EL (cell line): ENCODE measurements at places on chromosomes 12 and 14.
A peak's percentile ranks its signal among the peaks of the same experiment; 100 is the strongest.

DNA sequence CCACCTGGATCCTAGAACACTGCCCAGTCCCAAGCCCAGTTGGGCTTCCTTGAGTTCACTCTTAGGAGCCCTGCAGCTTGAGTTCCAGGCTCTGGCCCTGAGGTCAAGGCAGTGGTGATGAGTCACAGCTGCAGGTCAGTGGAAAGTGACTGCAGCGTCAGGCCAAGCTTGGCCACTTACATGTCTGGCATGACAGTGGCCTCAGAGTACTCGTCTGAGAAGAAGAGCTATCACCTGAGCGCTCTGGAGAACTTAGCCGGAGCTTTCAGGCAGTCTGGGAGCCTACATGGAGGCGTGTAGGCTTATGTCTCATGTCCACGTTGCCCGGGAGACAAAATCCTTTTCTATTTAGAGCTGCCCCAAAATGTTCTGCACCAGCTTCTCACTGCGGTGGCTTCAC is 75.6 kb downstream of the ARL6IP4 start:
- peak; percentile 49 for DNase-seq

GRCh38 chr14:95527387-95528002 is 7.4 kb upstream of the GLRX5 start:
- DNase-seq: peak; percentile 79

DNA sequence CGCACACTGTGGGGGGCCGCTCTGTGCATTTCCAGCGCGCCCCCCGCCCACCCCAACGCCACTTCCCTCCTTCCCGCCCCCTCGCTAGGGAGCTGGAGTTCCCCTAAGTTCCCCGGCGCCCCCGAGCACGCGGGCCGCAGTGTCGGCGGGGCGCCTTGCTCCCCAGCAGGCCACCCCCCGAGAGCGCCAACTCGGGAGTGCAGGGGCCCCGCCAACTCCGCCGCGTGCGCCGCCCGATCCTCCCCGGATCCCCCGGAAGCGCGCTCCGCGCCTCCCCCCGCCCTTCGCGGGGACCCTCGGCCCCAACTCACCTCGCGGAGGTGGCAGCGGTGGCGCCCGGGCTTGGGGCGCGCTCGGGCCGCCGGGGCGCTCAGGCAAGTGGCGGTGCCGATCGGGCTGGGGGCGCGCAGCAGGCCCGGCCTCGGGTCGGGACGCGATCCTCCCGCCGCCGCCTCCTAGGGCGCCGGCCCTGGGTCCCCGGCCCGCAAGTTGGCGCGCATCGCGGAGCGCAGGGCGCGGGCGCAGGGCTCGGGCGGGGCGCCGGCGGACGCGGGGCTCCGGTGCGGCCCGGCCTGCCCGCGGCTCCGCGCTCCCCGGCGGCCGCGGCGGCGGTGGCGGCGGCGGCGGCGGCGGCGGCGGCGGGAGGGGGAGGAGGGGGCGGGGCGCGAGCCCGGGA is at the start of gene NCOR2:
Gene NCOR2 (minus strand): TSS at position 616 of the 676 bp plus-strand sequence. CDS start 72,361 bp downstream, outside the sequence.
- peak; percentile 42 for DNase-seq

DNA sequence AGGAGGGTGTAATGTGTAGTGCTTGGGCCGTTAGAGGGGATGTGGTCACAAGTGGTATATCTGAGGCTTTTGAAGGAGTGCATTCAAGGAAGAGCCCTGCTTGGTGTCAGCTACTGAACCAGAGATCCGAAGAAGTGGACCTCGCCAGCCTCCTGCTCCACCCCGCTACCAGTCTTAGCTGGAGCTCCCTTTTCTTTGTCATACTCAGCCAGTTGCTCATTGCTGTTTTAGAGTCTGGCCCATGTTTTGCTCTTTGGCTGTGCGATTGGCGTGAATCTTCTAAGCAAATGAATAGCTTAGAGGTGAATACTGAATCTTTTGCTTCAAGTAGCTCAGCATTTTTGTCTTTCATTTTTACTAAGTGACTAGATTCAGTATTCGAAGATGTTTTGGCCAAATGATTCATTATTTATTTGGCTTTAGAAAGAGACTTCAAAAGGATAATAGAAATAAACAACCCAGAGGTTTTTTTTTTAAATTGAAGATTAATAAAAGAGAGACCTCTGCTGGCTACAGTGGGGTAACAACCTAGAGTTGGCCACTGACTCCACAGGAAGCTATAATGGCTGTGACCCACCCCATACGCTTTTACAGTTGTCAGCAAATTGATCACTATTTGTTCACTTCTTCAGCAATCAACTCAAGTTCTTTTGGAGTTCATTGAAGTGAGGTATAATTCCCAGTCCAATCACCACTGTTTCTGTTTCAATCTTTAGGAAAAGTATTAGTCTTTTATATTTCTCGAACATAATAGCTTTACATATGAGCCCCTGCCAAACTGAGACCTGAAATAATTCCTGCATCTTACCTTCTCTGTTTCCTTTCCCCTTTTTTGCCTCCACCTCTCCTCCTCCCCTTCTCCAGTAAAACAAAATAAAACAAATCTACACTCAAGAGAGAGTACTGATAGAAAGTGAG is 19.9 kb downstream of the CDKN1B start:
- DNase-seq: peak; percentile 85

GRCh38 chr14:43207189-43207588 is 1299.9 kb downstream of the FSCB start:
- DNase-seq: no peak

- DNase-seq: no peak
These were observed 762.9 kb downstream of the C12orf50 start for GRCh38 chr12:87266305-87266704.

DNA sequence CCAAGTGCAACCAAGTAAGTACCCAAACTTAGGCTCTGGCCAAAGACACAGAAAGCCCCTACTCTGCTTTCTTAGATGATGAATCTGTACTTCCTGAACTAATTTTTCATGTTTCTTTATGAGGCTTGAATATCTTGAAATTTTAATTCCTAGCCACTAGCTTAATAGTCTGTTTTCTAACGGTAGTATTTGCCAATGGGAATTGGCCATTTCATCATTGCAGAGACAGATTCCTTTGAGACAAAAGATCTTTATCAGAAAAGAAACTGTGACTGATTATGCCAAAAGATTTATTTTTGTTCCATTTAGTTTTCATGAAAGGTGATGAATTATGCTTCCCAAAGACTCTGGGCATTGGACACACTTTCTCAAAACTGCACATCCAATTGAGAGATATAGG is 48.7 kb downstream of the DAD1 start:
- DNase-seq: no peak

- DNase-seq: peak; percentile 96
These were observed 11.7 kb upstream of the FBXL14 start for GRCh38 chr12:1606021-1606622.

- no peak for DNase-seq
These were observed 13.4 kb upstream of the IFI27 start for GRCh38 chr14:94097091-94097490.

DNA sequence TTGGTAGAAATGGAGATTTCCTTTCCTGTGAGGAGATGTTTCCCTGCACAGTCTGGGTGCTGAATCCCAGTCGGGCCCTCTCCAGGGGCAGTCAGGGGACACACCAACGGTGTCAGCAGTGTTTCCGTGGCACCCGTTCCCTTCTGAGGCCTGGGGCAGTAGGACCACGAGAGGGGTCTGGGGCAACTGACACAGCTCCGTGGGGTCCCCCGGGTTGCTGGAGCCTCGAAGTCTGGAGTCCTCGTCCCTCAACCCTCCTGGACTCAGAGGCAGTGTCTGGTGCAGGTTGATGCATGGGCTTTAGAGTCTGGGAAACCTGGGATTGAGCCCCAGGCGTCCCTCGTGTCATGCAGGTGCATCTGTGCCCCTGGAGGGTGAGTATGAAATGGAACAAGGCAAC is 327.3 kb downstream of the ADGRD1 start:
- no peak for DNase-seq

DNA sequence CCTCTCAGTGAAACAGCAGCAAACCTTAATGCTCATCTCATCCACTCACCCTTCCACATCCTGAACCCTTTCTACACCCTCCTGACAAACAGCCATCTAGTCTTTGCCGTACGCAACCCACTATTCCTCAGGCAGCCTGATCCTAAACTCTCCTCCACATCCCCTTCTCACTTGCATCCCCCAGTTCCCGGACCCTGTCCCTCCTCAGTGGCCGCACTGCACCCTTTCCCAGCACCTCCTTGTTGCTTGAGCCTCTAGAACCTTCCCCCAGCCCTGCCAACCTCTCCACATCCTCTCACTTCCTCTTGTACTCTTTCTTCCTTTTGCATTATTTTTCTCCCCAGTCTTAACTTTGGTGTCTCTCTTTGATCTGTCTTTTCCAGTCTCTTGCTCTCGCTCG is 42.9 kb downstream of the IQSEC3 start:
- DNase-seq: no peak

DNA sequence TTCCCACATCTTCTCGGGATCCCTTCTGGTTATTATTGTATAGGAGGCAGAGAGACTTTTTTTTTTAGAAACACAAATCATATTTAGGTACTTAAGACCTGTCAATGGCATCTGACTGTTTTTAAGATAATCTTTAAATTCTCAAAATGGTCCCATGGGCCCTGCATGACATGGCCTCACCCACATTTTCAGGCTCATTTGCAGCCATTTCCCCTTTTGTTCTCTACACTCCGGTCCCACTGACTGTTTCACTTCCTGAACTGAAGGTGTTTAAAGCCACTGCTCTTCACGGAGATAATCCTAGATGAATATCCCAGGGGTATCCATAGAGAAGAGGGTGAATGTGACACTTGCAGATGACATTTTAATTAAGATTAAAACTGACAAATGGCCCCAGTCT is 12.3 kb upstream of the C12orf71 start:
- DNase-seq: no peak

- DNase-seq: no peak
These were observed 50.5 kb upstream of the PNMA1 start for GRCh38 chr14:73764406-73765280.

DNA sequence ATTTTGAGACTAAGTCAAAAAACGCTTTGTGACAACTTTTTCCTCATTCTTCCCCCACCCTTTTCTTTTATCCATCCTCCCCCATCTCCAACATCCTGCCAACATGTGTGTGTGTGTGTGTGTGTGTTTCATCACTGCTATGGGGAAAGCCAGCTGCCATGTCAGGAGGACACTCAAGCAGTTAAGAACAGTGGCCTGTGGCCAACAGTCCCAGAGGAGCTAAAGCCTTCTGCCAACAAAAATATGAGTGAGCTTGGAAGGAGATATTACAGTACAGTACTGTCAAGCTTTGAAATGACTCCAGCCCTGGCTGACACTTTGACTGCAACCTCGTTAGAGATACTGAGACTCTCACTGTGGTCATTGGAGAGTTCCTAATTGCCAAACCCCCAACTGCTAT is 5.0 kb upstream of the CSRP2 start:
- DNase-seq: peak; percentile 48
